ENCODE measurements at places on chromosomes 7 and 10.

- DNase-seq, result no peak
Observed at GRCh38 chr10:7075110-7075509, 335.7 kb downstream of the SFMBT2 start.

- no peak for DNase-seq
Observed at GRCh38 chr10:21449288-21449966, 76.1 kb downstream of the SKIDA1 start.

DNA sequence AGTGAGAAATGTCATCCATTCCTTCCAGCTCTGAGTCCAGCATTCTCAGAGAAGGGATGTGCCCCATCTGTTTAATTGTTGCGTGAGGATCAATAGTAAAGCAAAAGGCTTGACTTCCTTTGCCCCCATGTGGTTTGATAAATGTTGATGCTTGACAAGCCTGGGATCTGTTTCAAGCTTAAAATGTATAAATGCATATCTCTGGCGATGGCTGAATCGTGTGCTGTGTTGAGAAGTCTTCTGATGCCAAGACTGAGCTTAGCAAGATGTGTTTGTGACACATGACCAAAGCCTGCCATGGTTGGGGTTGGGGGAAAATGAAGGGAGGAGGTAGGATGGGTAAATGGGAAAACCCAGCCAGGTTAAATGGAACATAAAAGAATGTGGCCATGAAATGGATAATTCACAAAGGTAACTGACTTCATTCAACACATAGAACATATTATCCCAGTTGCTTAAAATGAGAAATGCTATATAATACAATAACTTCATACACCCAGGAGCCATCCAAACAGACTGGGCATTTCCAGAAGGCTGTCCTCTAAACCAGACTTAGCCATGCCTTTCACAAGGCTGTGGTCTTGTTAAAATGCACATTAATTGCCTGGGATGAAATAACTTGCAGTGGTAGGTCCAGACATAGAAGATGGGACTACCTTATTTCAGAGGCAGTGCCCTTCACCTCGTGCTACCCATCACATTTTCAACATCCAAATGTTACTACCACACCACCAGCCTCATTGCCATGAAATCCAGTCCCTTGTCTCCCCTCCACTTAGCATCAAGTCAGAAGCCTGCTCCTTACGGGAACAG is 147.3 kb upstream of the PDE1C start:
- DNase-seq, result no peak

GRCh38 chr10:62048919-62049623 is 147.6 kb downstream of the ARID5B start:
- peak; percentile 14 for DNase-seq

DNA sequence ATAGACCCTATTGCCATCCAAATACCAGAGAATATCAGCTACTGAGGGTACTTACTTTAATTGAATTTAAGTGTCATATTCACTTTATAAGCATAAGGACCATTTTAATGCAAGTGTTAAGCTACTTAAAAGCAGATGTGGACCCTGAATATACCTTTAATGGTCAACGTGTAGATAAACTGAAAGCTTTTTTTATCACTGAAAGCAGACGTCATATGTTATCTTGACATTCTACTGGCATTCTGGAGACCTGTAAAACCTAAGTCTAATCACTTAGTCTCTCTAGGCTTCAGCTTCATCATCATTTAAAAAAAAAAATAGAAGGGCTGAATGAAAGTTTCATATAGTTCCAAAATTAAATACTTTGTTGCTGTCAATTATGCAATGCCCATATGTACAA is 116.5 kb downstream of the ELAPOR2 start:
- no peak for DNase-seq

DNA sequence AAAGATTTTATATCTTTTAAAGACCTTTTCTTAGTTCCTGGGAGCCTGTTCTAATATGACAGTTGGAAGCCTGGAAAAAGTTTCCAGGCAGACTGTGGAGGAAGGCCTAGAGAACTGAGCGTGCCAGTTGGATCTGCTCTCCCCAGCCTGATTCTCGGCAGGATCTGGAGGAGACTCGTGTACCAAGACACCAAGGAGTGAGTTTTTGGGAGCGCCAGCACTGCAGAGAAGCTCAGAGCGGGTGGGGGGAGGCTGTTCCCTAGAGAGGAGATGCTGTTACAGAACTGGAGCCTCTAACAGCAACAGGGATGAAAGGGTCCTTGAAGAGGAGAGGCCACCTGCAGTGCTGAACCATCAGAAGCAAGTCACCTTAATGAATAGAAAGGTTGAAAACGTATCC is 52.9 kb downstream of the LYZL2 start:
- no peak for DNase-seq

DNA sequence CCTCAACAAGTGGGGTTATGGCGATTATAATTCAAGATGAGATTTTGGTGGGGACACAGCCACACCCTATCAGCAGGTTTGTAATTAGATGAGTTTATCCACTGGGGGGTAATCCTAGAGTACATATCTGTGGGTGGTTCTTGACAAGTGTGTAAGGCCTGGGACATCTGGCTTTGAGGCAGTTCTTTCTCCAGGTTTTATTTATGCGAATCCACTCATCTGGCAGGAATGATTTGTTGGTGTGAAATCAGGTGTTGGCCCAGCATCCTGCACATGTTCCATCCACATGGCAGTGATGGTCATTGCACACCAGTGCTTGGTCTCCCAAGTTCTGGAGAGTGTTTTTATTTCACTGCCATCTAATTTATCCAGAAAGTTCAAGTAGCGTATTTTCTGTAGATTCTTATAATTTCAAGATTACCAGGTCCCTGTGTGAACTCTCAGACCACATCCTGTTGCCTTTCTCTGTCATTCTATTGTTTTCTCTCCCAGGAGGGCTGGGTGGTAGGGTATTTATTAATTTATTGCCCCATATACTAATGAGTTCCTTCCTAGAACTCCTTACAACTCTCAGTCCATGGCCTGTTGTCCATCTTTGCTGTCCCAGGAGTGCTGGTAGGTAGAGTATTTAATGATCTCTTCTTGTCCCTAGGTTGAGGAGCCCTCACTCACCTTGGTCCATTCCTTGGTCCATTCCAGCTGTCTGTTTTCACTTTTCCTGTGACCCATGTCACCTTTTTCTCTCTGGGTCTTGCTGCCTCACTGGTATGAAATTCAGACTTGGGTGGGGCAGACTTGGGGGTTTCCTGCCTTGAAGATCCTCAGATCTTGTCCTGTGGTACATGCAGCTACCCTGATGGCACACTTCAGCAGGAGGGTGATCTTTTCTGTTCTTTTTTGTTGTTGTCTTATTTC is 10.4 kb downstream of the RALA start:
- no peak for DNase-seq

DNA sequence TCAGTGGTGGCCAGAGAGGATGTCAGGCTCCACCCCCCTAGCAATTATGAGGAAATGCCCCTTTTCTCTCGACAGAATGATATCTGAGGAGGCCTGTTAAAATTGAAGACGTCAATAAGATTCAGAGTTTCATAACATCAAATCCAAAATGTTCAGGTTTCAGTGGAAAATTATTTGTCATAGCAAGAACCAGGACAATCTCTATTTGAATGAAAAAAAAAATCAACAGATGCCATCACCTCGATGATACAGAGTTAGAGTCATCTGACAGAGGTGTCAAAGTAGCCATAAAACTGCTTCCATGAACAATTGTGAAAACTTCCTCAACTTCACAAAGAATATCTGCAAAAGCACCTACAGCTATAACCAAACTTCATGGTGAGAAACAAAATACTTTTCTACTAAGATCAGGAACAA is 7.7 kb downstream of the TMEM273 start:
- no peak for DNase-seq

DNA sequence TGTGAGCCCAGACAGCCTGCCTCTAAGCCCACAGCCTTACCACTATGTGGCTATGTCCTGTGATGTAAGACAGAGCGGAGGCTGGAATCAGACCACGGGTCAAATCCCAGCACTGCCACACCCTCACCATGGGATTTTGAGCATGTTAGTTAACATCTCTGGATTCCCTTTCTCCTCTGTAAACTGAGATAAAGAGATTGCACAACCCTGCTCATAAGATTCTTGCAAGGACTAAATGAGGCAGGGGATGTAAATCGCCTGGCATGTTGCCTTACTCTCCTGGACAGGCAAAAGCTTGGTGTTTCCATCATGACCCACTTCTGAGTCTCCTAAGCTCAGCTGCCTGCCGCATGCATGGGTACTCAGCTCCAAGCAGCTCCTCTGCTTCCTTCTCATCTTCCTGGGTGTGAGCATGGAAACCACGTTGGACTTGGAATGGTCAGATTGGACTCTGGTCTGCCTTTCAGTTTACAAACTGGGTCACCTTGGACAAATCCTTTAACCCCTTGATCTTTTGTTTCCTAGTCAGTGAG is 41.3 kb upstream of the MTURN start:
- DNase-seq, result no peak

DNA sequence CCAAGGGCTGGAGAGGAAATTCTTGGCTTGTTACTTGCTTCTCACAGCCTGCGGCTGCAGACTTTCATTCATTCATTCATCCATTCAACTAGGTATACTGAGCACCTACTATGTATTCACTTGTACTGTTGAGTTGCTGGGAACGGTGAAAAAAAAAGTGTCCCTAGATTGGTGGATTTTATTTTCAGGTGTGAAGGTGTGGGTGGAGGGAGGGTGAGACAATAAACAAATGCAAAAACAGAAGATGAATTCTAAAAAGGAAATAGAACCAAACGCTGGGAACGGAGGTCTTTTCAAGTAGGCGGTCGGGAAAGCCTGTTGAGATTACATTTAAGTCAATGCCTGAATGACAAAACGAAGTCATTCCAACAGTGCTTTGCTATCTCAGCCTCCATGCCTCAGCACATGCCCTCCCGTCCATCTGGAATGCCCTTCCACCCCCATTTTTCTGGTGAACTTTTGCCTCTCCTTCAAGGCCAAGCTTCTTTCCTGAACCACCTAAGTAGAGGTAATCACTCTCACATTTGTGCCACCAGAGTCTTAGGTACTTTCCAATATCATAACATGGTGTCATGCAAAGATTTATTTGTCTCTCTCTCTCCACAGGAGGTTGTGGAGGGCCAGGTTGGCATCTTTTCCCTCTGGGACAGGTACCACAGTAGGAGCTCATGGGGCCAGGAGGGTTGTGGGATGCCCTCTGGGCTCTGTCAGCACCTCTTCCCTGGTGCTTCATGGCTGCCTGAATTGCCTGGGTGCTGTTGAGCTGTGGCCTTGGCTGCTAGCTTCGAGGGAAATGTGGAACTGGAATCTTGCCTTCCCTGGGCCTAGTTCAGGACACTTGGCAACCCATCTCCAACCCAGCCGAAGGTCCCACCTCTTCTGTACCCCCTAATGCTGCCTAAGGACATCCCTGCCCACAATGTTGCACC is 5.5 kb downstream of the NKX2-3 start:
- DNase-seq, result no peak

DNA sequence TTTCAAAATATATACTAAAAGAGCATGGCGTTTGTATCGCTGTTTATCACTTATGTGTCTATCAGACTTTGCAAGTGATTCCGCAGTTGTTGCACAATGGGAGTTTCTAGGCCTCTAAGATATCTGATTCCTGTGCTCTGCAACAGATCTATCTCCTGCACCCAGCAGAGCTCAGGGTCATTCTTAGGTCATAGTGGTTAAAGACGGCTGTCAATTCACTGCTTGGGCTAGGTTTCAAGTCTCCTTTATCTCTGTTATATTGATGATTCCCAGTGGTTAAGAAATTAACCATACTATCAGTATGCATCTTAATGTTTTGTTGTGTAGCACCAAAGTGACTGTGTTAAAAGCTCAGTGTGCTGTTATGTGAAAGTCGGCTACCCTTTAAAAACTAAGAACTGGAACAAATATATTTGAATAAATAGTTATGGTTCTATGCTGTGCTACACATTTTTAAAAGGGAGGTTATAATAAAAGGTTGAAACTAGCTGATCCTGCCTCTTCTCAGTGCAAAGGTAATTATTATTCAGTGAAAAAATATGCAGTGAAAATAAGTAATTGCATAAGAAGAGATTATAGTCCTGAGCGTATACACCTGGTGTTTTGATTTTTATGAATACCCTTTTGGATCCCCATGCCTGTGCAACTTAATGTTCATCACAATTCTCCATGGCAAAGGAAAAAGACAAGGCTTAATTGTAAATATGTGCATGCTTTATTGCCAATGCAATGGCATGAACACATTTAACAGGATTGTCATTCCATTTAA is 24.0 kb downstream of the HOXA1 start:
- no peak for DNase-seq

DNA sequence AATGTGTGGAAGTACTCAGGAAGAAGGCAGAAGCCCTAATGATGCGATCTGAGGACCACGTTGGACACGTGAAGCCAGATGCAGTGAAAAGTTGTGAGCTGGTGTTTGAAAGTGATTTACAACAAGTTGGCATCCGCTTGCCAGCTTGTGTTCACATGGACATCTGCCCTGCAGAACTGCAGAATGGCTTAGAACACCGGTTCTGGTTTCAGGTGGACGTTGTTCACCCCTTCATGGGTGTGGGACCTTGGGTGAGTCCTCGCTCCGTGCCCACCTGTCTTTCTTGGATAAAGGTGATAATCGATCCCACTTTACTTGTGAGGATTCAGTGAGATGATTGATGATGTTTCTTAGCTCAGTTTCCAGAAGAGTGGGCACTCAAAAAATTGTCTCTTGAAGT is 53.8 kb downstream of the CAMK1D start:
- DNase-seq, result no peak

GRCh38 chr7:39045231-39045630 is 67.5 kb downstream of the POU6F2 start:
- no peak for DNase-seq

GRCh38 chr10:17213646-17214349 is 12.3 kb upstream of the TRDMT1 start:
- no peak for DNase-seq

DNA sequence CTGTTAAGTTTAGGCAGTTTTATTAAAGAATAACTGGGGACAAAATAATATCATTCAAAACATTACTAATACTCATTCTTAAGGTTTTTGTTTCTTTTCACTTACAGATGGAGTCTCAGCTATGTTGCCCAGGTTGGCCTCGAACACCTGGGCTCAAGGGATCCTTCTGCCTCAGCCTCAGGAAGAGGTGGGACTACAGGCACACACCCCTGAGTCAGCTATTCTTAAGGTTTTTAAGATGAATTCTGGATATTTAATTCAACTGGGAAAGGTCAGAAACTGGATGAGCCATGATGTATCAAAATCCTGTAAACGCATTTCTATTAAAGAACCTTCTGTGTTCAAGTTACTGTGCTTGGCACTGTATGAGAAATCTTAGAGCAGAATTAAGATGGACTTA is 3.5 kb downstream of the OAT start:
- DNase-seq, result no peak

GRCh38 chr7:44847509-44847919 is 373 bp downstream of the H2AZ2 start:
- peak; percentile 64 for DNase-seq

GRCh38 chr7:73901823-73902597 is 41.1 kb downstream of the TMEM270 start:
- DNase-seq, result no peak

- DNase-seq, result no peak
Observed at GRCh38 chr10:132637477-132638129, 100.0 kb downstream of the INPP5A start.

DNA sequence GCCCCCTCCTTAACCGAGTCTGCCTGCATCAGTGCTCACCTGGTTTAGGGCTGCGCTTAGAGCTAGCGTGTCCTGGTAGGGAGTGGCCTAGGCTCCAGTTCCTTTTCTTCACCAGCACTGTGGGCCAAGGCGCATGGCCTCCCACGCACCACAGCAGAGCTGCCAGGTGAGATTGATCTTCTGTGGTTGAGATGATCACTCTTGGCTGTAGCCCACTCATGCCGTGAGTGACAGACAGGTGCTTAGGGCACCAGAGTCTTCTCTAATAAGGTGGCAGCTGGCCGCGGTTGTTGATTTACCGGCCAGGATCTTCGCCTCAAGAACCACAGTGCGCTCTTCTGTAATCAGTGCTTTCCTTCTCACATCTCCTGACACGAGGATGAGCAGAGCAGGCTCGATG is 157.2 kb upstream of the INSYN2A start:
- no peak for DNase-seq
